GM04504 (cell line): ENCODE measurements at places on chromosomes 11 and 22.
A peak's percentile ranks its signal among the peaks of the same experiment; 100 is the strongest.

DNA sequence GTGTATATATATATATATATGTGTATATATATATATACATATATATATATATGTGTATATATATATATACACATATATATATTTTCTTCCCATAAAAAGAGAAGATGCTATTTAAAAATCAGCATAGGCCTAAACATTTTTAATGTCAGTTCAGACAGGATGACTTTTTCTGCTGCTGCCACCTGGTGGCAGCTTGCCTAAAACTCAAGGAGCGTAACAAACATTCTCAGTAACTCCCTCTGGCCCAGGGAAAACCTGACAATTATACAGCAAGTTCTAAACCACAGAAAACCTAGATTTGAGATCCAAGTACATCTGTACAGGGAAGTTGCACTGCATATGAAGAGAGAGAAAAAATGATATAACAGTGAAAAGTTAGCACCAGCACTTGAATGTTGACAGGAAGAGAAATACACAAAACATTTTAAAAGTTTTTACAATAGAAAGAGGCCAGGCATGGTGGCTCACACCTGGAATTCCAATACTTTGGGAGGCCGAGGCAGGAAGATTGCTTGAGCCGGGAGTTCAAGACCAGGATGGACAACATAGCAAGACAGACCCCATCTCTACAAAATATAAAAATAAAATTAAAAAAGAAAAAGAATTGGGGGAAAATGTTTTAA, 16.6 kb downstream of the OR8A1 start:
- DNase-seq = peak; percentile 27

DNA sequence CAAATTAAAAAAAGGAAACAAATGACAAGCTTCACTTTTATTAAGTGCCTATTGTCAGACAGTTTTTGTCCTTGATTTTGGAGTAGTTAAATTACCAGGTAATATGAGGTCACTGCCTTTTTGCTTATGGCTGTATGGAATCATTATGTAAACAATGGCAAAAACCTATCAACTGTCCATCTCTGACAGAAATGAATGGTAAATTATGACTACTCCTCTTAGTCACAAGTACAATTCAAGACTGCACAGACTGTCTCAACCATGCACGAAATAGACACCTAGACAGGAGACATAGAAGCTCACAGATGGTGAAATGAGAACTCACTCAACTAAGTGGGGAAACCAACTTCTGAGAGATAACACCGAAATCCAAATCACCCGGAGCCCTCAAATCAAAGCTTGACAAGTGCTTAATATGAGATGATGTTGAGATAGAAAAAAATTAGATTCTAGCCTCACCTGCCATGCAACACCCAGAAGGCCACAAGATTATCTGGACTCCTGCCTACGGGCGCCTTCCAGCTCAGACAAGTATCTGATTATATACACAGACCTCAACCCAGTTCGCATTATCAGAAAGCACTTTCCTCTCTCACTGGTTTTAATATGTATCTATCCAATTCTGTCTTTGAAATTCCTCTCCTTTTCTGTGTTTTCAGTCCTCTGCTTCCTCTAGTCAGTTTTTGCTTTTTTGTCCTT, 199.3 kb downstream of the CADM1 start:
- no peak for DNase-seq

DNA sequence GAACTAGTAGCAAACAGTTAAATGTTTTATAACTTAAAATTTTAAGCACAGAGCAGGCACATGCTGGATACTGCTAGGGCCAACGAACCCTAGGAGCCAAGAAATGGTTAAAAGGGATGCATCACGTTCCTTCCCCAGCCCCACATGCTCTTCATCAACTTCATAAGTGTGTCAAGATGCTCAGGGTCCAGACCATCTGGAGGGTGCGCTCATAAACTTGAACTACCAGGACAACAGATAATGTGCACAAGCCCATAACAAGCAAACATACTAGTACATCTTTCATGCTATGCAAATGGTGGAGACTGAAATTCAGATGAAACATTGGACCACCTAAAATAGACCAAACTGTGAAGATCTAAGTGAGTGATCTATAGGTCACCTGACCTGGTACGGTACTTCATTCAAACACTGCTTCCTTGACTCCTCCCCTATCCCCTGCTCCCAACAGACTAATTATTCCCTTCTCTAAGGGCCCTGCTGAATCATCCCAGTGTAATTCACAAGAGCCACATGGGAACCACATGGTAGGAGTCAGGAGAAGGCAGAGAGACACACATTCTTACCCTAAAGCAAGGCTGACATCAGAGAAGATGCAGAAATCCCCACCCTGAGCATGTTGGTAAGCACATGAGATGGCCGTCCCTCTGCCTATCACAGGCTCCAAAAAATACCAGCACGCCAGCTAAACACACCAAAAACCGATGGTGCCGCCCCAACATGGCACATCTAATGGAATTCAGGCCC, 83.9 kb downstream of the ETS1 start:
- peak; percentile 98 for DNase-seq

DNA sequence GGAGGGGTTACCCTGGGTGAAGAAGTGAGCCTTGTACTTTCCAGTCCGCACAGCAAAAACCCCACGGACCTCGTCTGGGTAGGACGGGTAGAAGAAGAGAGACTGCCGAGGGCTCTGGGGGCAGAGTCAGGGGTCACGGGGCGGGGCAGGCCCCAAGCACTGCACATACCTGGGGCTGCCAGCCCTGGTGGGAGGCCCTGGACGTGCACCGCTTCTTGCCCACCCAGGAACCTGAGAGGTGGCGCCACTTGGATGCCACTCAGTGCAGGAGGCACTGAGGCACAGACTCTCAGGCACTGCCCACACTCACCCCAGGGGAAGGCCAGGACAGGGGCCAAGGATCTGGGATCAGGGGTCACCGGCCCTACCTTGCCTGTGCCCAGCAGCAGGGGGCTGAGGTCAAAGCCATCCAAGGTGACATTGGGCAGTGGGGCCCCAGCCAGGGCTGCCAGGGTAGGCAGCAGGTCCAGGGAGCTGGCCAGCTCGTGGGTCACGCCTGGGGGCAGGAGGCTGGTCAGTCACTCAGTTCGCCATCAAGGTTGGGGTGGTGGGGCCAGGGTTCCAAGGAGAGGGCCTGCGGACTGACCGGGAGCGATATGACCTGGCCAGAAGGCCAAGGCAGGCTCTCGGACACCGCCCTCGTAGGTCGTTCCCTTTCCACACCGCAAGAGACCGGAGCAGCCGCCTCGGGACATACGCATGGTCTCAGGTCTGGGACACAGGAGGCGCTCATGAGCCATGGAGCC, 2.2 kb downstream of the ARSA start:
- no peak for DNase-seq

DNA sequence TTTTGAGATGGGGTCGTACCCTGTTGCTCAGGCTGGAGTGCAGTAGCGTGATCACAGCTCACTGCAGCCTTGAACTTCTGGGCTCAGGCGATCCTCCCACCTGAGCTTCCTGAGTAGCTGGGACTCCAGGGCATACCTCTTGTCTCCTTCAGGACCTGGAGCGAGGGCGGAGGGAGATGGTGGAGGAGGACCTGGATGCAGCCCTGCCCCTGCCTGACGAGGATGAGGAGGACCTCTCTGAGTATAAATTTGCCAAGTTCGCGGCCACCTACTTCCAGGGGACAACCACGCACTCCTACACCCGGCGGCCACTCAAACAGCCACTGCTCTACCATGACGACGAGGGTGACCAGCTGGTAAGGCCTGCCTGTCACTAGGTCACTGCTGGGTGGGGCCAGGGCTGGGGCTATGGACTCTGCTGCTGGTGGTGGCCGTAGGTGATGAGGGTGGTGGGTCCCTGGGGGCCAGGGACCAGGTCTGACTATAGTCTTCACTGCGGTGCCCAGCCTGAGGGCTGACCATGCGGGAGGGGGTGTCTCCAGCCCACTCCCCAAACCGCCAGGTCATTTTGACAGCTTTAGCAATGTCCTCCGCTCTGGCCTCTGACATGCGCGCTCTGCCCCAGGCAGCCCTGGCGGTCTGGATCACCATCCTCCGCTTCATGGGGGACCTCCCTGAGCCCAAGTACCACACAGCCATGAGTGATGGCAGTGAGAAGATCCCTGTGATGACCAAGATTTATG, 53.9 kb downstream of the MYO7A start:
- DNase-seq = no peak

- no peak for DNase-seq
Measured at GRCh38 chr11:11641581-11641980, 19.8 kb upstream of the GALNT18 start.

- DNase-seq = no peak
Measured at GRCh38 chr11:67117672-67118180, 1.3 kb upstream of the KDM2A start.

DNA sequence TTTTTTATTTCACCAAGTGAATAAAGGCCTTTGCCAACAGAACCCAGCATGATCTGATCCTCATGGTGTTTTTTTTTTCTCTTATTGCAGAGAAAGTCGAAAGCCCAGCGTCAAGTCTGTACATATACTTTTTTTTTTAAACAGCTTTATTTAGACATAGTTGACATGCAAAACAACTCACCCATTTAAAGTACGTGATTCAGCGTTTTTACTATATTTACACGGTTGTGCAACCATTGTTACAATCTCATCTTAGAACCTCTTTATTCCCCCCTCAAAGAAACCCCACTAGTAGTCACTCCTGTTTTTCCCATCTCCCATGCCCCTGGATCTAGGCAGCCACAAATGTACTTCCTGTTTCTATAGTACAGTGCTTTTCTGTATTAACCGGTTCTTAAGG, 20.6 kb upstream of the AP1B1 start:
- no peak for DNase-seq
